Osteoblast (primary cell): ENCODE measurements at places on chromosomes 4 and X. TPM values are rescaled to one million over a fixed set of nuclear protein-coding genes. Genes with fewer than 3 reads are reported as not detected.

DNA sequence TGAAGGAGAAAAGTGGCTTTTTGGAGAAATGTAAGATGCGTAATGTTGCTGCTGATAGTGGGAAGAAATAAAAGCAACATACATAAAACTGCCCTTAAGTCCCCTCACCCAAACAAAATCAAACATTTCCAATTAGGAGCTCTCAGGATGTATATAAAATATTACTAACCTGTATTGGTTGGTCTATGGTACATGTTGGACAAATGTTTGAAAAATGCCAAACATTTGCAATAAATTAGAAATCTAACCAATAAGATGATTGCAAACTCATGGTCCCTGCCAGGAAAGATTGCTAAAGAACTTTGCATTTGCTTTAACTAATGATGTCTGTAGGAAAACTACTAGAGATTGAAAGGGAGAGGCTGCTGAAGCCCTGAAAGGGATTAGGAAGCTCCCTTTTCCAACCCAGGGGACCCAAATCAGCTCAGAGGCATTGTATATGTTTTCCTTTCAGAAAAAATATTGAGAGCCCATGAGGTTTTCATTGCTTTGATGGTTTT lies 1.8 kb downstream of the SFRP2 start:
- no peak overlapping the region for H3K27ac ChIP-seq
- no peaks in the 10 kb centered on the region for H3K4me1 ChIP-seq
- no peaks in the 10 kb centered on the region for H3K36me3 ChIP-seq
- no peak for DNase-seq
- H3K27me3 ChIP-seq = peaks cover 49% of the 10 kb centered on the region

- DNase-seq = no peak
- H3K4me3 ChIP-seq = no peak overlapping the region
- no peaks in the 10 kb centered on the region for H3K4me1 ChIP-seq
- no peak overlapping the region for H3K27ac ChIP-seq
These were observed 36.9 kb upstream of the PROM1 start for GRCh38 chr4:16120720-16121119.

The HERC5 gene
- 0.88 and 1.4 TPM in 2 replicates for total RNA-seq

DNA sequence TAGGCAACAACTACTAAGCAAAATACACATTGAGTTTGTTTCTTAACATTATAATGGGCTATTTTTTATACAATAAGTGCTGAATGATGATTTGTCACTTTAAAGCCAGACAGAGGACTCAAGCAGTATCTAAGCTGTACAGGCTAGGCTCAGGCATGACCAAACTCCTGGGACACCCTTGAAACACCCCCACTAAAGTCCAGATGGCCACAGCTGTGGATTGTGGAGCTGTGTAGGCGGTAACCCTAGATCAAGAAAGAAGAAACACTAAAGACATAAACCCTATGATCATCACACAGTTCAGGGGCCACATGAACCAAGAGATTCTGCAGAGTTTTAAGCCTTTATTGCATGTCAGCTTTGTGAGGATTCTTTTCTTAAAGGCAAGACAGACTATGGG lies 25.1 kb downstream of the TAB3 start:
- no peaks in the 10 kb centered on the region for H3K27me3 ChIP-seq
- H3K4me3 ChIP-seq = no peak overlapping the region
- DNase-seq = no peak
